ENCODE measurements at places on chromosomes 5 and 9. TPM values are rescaled to one million over a fixed set of nuclear protein-coding genes. Genes with fewer than 3 reads are reported as not detected.

GRCh38 chr9:33128570-33128969 lies 38.6 kb downstream of the B4GALT1 start:
- no peak for DNase-seq

DNA sequence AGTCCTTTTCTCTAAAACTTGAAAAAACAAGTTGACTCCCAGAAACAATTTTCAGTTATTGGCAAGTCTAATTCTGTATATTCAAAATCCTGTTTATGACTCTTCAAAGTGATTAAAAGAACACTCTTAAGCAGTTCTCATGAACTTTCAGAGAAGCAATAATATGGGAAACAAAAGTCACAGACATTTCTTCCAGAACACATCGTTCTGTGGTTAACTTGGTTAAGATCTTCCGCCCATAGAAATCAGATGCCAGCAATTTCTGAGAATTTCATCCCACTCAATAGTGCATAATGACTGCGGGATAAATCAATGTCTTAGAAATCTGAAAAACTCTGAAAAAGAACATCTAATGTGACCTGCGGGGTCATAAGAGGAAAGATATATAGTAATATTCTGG lies 300.5 kb downstream of the COX7C start:
- no peak for DNase-seq

DNA sequence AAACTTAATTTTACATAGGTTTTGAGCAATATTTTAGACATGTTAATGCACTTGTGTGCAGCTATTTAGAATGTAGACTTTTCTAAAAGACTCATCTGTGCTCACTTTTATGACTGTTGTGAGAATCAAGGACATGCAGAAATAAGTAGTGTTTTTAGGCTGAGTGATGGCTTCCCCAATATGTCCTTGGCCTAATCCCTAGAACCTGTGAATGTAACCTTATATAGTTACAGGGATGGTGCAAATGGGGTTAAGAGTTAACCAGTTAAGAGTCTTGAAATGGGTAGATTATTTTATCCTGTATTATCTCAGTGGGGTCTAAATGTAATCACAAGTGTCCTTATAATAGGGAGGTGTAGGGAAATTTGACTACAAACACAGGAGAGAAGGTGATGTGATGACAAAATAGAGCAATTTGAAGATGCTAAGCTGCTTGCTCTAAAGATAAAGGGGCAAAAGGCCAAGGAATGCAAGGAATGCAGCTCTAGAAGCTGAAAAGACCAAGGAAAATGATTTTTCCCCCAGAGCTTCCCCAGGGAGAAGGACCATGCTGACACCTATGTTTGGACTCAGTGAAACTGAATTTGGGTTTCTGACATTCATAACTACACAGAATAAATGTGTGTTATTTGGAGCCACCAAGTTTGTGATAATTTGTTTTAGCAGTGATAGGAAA lies 298.0 kb upstream of the PAPPA start:
- no peak for DNase-seq

DNA sequence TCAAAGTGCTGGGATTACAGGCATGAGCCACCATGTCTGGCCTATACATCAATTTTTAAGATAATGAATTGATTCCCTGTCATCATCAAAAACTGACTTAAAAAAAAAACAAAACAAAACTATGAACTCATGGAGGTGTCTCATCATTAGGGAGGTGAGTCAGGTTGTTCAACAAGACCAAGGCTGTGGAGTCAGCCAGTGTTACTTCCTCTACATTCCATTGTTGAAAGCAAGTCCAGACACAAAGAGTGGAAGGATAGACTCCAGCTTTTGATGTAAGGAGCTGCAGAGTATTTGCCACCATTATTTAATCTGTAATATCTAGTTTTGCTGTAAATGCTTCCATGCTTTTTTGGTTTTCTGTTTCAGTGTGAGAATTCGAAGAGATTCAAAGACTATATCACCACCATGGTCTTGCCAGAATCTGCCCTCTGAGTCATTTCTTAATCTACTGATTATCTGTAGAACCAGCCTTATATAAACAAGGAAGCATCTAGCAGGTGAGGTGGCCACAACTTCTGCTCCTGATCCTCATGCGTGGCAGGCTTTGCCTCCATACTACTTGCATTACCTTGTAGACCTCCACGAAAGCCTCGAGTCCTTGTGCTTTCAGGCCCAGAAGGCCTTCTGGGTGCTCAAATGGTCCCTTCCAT lies 156.1 kb downstream of the FGF1 start:
- DNase-seq = no peak

GRCh38 chr5:78974601-78975000 lies 10.5 kb downstream of the ARSB start:
- no peak for DNase-seq

- DNase-seq = no peak
Observed at GRCh38 chr9:16824545-16825330, 45.7 kb downstream of the BNC2 start.

GRCh38 chr5:129541648-129542251 lies 81.7 kb downstream of the ADAMTS19 start:
- no peak for DNase-seq

DNA sequence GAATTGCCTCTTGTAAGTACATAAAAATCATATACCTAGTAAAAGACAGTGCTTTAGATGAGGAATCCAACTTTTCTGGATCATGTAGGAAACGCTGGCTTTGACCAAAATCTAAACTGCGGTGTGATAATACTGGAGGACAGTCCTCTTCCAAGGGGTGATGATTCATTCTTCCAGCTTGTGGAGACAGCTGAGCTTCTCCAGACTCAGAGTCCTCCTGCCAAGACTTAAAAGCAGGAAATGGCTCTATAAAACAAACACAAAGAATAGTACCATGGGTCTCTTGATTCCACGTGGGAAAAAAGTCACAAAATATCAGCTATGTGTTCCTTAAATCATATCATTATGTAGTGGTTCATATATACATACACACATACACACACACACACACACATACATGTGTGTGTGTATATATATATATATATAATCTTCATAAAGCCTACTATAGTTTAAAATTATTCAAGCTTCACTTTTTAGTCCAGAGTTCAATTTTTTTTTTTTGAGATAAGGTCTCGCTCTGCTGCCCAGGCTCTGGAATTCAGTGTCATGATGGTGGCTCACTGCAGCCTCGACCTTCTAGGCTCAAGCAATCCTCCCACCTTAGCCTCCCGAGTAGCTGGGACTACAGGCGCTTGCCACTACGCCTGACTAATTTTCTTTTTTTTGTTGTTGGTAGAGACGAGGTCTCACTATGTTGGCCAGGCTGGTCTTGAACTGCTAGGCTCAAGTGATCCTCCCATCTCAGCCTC lies 65.0 kb downstream of the PKD2L2 start:
- DNase-seq = no peak

GRCh38 chr9:134784577-134785305 lies 95.9 kb upstream of the FCN2 start:
- DNase-seq = no peak

- no peak for DNase-seq
Observed at GRCh38 chr5:66561256-66561990, 34.8 kb upstream of the MAST4 start.

DNA sequence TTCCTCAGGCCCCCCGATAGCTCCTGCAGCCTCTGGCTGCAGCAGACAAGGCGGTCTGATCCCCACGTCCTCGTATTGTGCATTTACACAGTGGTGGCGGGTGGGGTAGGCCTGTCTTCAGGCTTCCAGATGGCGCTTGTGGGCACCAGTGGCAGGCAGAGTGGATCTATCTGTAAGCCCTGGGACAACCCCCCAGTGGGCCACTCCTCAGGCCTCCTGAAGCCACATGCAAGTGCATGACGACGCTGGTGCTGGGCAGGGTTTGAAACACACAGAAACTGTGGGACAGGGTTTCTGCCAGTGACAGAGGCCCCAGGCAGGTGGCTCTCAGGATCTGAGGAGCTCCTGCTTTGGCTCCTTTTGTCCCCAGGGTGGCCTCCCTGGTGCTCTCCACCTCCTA lies 42.0 kb downstream of the SLF1 start:
- no peak for DNase-seq

DNA sequence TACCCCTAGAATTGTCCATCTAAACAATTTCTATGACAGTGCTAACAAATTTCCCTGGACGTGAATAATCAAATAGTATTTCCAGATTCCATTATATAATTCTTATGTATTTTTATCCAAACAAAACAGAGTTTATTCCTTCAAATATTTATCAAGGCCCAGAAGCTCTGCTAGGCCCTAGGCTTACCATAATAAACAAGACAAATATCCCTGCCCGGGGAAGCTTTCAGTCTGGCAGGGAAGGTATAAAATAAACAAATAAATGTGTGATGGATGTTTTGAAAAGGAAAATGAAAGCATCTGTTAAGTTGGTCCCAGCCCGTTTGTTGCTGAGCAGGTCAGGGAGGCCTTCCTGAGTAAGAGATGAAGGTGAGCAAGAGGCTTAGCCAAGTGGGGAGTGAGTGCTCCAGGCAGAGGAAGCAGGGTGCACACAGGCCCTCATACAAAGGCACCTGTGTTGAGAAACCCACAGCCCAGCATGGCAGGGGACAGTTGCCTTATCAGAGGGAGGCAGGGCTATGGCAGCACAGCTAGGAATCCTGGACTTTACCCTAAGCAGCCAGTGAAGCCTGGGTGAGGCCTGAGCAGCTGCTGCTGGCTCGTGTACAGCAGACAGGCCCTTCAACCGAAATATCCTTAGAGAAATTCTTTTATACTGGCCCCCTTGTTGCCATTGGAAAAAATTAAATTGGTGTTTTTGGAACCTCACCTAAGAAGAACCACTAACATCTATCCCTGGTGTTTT lies 7.7 kb upstream of the SLC35D2 start:
- DNase-seq = no peak

- DNase-seq = no peak
Observed at GRCh38 chr9:99515895-99516656, 294.0 kb downstream of the SEC61B start.

DNA sequence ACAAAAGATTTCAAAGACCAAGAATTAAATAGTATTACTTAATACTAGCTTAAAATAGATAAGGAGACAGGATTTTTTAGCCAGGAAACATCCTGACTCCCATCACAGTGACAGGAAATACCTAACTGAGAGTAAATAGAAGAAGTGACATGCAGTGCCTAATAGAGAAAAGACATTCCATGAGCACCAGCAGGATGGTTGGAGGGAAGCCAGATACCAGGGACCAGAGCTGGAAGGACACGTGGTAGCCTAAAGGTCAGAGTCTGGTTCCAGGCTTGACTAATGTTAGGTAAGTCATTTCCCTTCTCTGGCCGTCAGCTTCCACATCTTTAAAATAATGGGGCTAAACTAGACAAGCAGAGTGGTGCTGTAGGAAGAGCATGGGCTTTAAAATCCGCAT lies 41.6 kb downstream of the CDK5RAP2 start:
- DNase-seq = no peak

DNA sequence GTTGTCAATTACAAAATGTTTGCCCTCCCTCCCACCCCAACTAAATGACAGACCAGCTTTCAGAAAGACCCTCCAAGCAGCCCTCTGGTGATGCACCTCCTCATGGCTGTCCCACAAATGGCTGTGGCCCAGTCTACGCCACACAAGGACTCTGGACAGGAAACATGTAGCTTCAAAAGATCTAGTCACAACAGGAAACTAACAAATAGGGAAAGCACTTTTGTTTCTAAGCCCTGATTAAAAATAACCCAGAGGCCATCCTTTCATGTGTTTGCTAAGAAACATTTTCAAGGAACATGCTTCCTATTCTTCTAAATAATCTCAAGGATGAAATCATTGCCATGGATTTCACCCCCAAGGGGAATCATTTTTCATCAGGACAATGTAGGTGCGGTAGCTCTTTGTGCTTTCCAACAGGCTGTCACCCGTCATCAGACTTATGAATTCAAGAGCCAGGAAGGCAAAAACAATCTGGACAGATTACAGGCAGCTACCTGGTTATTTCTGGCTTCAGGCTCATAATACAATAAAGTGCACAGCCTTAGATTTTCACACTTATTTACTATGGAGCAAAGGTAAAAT lies 20.1 kb downstream of the PCSK1 start:
- no peak for DNase-seq

- DNase-seq = no peak
Observed at GRCh38 chr9:104941597-104941996, 13.6 kb upstream of the ABCA1 start.

GRCh38 chr5:1809416-1810035 lies 8.3 kb downstream of the NDUFS6 start:
- DNase-seq = no peak

GRCh38 chr9:134440636-134441226 lies 114.5 kb downstream of the RXRA start:
- no peak for DNase-seq

- peak; percentile 39 for DNase-seq
Observed at GRCh38 chr5:172658961-172659501, 18.0 kb downstream of the NEURL1B start.

- no peak for DNase-seq
Observed at GRCh38 chr9:13292782-13293181, 13.3 kb upstream of the MPDZ start.

GRCh38 chr9:126536131-126536530 lies 77.6 kb upstream of the LMX1B start:
- DNase-seq = no peak

DNA sequence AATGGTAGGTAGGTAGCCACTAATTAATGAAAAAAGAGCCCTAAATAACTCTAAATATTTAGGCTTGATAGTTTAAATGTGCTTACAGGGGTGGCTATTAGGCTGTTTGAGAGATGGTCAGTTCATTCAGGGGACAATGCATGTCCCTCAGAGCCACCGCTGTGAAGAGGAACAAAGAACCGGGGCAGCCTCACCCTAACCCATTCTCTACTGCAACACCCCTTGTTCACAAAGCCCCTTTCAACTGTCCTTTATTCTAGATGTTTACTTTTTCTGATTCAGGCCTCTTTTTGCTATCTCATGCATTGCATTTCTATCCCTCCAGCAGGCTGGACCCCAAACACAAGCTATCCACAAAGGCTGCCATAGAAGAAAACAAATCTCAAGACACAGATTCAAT lies 906.7 kb downstream of the NR2F1-AS1 start:
- no peak for DNase-seq

GRCh38 chr9:5871785-5872184 lies 18.9 kb upstream of the MLANA start:
- no peak for DNase-seq

DNA sequence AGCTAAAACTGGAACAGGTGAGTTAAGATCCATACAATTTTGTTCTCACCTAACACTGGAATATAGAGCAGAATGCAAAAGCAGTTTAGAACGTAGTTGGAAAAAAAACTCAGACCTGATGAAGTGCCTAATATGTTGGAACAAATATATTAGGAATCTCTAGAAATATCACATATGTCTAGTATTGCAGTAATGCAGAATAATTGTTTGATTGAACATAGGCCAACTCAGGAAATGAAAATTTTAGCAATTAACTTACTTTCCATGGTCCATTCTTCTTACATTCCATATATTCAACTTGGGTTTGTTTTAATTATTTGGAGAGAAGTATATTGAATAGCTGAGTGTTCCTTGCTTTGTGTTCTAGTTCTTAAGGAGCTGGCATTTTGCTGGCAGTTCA lies 111.8 kb upstream of the ADAMTSL1 start:
- DNase-seq = no peak

The MSX2 gene
- 1.7 TPM for total RNA-seq

The INSL4 gene
- not detected for total RNA-seq

The AFAP1L1 gene
- total RNA-seq = 38.6 TPM

The NKD2 gene
- total RNA-seq = 0.96 TPM

The PTPRD gene
- total RNA-seq = 3.1 TPM

The NTNG2 gene
- total RNA-seq = 1.3 TPM

The PPP2R2B gene
- total RNA-seq = 0.71 TPM

The EIF4E1B gene
- total RNA-seq = not detected

The CTXN3 gene
- 0.61 TPM for total RNA-seq

The FBP1 gene
- total RNA-seq = 1.4 TPM

Data from psoas muscle (tissue), 8 donors.